ENCODE measurements at places on chromosomes 11 and 22.

DNA sequence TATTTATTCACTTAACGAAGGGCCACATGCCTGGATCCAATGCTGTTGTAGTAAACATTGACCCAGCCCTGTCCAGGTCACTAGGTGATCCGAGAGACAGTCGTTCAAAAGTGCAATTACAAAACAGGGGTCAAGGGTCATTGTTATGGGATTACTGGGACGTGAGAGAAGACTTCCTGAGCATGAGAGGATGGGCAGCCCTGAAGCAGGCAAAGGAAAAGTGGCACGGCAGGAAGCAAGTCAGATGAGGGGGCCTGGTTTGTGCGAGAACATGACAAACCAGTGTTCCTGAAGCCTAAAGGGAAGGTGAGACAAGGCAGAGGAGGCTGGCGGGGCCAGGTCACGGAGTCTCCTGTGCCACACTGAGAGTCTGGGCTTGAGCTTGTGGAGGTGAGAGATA is 15.8 kb upstream of the MMP20 start:
- no peak for DNase-seq

DNA sequence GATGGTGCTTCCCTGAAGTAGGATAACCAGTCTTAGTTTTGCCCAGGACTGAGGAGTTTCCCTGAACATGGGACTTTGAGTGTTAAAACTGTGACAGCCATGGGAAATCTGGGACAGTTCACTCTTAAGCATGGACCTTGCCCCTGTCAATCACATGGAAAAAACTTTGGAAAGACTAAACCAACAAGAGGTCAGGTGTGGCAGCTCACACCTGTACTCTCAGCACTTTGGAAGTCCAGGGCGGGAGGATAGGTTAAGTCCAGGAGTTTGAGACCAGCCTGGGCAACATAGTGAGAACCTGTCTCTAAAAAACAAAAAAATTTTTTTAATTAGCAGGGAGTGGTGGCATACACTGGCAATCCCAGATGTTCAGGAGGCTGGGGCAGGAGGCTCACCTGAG is 3.3 kb upstream of the AMBRA1 start:
- DNase-seq, result no peak

DNA sequence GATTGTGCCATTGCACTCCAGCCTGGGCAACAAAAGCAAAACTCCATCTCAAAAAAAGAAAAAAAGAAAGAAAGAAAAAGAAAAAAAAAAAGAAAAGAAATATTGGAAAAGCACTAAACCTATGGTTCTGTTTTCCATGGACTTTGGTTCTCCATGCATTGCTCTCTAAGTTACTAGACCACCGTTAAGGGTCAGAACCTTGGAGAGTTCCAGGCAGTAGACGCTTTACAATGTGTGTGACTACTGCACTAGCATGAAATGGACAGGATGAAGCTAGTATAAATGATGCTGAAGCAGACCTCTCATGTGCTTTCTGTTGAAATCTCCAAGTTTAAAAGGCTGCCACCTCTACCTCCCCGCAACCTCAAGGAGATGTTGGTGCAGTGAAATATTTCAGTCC is 63.5 kb downstream of the SIK2 start:
- no peak for DNase-seq

- no peak for DNase-seq
Measured at GRCh38 chr11:108559340-108559739, 34.2 kb downstream of the EXPH5 start.

- DNase-seq, result no peak
Measured at GRCh38 chr22:41970601-41971000, 1.4 kb downstream of the SEPTIN3 start.

GRCh38 chr11:9231848-9232177 is 33.3 kb downstream of the DENND5A start:
- no peak for DNase-seq

GRCh38 chr11:10666556-10667520 is 26.7 kb downstream of the IRAG1 start:
- DNase-seq, result no peak

DNA sequence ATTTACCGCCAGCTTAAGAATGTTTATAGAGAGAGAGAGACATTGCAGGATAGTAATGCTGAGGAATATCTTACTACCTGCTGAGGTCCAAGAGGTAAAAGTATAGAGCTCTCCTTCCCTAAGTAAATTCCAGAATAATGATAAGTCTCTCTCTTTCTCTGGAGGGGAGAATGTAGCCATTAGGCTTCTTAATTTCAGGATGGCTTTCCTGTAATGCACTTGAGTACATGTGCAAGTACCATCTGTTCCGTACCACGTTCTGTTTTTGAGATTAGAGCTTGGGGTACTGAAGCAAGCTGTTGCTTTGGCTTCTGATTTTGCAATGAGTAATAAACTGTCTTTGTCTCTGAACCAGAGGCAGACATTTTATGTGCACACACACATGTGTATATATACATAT is 1314.0 kb downstream of the JRKL start:
- no peak for DNase-seq

- DNase-seq, result no peak
Measured at GRCh38 chr22:39638958-39639357, 68.4 kb downstream of the CACNA1I start.

DNA sequence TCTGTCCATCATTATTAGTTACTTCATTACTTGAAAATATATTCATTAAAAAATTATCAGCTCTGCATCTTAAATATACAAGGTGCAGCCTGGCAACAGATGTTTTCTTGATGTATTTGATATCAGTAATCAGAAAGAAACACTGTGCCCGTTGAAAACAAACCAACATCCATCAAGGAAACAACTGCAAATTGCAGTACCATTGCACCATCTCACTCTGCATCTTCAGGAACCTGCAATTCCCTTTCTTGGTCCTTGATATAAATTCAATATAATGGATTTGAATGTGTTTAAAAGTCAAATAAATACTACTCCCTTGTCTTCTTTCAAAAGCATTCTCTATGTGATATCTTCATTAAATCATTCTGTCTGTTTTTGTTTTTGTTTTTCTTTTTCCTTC is 1131.2 kb downstream of the FAM181B start:
- DNase-seq, result no peak

DNA sequence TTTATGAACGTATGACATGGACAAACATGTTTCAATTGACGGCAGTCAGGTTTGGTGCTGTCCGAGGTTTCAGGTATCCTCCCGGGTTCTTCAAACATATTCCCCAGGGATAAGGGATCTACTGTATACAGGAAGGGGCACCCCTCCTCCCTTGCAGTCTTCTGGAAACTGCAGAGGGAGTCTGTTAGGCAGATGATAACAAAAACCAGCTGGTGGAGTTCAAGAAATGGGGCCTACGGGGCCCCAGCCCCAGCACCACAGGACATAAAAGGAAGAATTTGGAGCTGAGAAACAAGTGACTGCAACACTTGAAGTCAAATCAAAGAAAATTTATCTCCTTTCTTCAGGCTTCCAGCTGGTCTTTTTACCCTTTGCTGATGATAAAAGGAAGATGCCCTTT is 32.1 kb downstream of the SNU13 start:
- DNase-seq, result no peak

- DNase-seq, result no peak
Measured at GRCh38 chr11:34599406-34599945, 21.4 kb upstream of the EHF start.

GRCh38 chr11:17593466-17594245 is 46.6 kb downstream of the OTOG start:
- no peak for DNase-seq

- DNase-seq, result peak; percentile 65
Measured at GRCh38 chr11:58928691-58929090, 10.6 kb upstream of the GLYATL1 start.

DNA sequence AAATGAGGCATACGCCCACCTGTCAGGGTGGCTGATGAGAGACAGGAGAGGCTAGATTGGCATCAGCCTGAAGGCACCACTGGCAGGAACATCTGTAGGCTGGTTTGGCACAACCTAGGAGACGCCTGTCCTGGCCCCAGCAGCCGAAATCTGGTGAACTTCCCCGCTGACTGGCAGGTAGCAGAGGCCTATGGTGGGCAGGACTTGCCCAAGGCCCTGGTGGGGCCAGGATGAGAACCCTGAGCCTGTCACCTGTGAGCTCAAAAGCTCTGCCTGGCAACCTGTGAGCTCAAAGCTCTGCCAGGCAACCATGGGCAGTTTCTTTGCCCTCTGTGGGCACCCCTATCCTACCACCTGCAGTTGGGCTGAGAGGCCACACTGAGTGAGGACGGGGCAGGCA is 2.5 kb downstream of the DERL3 start:
- DNase-seq, result no peak

DNA sequence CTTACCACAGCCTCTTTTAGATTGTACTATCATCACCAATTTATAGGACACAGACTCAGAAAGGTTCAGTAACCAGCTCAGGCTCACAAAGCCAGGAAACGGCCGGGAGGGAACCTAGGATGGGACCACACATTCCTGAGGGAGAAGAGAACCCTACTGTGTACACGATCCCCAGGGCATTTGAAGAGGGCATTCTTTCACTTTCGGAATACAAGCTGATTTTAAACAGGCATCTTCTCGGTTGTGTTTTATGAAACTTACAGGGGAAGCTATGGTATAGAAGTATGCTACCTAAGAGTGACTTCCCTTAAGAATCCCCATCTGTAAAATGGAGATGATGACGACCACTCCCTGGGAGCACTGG is 19.0 kb downstream of the SMCO4 start:
- DNase-seq, result no peak

- DNase-seq, result no peak
Measured at GRCh38 chr11:7651140-7651551, 22.2 kb downstream of the CYB5R2 start.

- DNase-seq, result no peak
Measured at GRCh38 chr11:117281159-117281558, 10.0 kb upstream of the BACE1-AS start.

DNA sequence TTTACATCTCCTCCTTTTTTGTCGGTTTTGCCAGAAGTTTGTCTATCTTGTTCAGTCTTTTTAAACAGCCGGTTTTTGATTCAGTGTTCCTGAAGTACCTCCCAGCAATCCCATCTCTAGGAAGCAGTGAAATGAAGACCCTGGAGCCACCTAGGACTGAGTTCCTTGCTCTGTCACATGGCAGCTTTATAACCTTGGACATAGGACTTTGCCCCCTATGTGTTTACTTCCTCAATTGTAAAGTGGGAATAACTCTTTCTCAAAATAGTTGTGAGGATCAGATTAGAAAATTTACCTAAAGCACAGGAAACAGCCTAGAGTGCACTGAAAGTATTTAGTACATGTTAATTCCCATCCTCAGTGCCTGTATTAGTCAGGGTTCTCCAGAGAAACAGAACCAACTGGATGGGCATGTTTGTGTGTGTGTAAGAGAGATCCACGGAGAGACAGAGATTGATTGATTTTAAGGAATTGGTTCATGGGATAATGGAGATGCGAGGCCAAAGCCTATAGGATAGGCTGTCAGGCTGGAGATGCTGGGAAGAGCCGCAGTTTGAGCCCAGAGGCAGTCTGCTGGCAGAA is 20.0 kb downstream of the FAM83F start:
- DNase-seq, result no peak

- no peak for DNase-seq
Measured at GRCh38 chr11:112882494-112883381, 78.5 kb upstream of the NCAM1 start.

DNA sequence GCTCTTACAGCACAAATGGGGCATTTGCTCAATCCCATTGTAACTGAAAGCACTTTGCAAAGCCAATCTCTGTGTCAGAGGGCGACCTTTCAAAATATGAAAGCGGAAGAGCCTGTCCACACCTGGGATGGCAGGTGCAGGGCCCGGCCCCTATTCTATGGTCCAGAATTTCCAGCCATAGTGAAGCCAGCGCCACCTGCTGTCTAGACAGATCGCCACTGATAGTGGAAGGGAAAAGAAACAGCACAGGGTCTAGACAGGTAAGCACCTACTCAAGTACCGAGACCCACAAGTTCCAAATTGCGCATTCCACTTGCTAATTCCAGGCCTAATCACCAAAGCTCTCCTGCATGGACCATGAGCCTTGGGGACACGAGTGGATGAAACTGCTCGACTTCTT is 141.4 kb downstream of the NTM start:
- peak; percentile 3 for DNase-seq

DNA sequence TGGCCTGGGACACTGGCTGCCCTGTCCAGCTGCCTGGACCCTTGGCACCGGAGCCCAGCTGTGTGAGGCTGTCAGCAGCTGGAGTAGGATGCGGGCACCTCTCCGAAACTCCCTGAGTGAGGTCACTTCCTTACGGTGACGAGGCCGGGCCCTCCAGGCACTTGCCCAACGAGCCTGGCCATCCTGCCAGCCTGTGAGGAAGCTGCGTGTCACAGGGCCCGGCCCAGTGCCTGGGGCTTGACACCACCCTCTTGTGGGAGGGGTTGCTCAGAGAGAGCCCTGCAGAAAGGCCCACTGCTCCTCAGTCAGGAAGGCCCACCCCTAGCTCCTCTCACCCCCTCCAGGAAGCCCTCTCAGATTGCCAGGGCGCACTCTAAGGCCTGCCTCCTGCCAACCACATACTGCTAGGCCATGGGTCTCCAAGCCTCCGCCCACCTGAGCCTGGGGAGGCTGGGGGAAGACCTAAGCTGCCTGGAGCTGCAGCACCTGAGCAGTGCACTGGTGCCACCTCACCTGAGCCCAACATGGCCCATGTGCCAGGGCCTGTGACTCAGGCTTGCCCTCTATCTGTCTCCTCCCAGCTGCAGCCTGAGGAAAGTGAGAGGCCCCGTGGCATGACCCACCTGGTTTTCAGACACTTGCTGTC is 4.3 kb upstream of the PHLDA2 start:
- DNase-seq, result no peak

GRCh38 chr22:46969961-46970360 is 207.5 kb downstream of the TBC1D22A start:
- DNase-seq, result no peak

- no peak for DNase-seq
Measured at GRCh38 chr11:67666676-67667489, 7.5 kb downstream of the ALDH3B2 start.

- no peak for DNase-seq
Measured at GRCh38 chr22:50252082-50253045, 1.3 kb upstream of the HDAC10 start.

GRCh38 chr11:10225553-10225952 is 68.5 kb downstream of the SBF2 start:
- no peak for DNase-seq

DNA sequence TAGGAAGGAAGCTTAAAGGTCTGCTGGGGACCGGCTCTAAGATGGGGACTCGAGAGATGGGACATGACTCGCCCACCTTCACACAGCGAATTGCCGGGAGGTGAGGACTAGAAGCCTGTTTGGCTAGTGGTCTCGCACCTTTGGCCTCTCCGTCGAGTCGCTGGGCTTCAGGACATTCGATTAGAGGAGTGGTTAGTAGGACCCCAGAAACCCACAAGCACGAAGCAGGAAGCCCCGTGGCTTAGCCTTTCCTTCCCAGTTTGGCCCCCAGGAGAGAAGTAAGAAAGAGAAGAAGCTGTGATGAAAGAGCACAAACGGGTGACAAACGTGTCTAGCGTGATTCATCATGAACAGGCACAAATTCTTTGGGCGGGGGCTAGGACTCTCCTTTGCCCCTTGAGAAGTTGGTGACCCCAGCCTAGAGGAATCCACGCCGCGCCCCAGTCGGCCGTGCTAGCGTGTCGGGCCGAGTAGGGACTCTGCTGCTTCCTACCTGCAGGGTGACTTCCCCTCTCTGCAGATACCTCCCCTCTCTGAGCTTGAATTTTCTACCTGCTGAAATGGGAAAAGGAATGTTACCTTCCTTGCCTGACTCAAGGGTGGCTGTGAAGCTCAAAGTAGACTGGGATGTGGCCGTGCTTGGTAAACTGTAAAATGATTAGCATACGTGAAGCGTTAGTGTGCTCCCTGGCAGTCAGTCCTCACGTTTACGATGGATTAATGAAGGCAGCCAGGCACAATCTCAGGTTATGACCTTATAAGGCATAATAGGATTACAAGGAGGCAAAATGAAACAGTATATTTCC is 1.1 kb upstream of the ADM start:
- DNase-seq, result peak; percentile 35

- DNase-seq, result no peak
Measured at GRCh38 chr11:721247-721740, 15.3 kb downstream of the EPS8L2 start.

All from NCI-H774 (cell line).